ENCODE measurements at places on chromosomes 3 and 15.

DNA sequence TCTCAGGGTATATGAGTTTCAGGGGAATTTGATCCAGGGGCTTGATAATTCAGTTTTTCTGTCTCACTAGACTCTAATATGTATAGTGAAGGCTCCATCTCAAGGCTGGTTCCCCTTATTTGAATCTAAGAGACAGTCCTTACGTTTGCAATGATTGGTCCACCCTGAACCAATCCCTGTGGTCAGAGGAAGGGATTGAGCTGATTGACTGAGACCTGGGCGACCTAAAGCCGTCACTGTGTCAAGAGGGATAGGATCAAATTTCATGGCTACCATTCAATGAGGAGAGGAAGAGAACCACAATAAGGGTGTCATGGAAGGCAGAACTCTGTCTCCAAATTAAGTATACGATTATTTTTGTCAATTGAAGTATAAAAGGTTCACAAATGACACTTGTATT, 16.3 kb downstream of the NUDT16 start:
- DNase-seq: no peak

GRCh38 chr15:89806559-89807550, 7.8 kb downstream of the ANPEP start:
- DNase-seq: no peak

- DNase-seq: peak; percentile 38
These were observed 81.9 kb downstream of the MECOM start for GRCh38 chr3:169581633-169582032.

DNA sequence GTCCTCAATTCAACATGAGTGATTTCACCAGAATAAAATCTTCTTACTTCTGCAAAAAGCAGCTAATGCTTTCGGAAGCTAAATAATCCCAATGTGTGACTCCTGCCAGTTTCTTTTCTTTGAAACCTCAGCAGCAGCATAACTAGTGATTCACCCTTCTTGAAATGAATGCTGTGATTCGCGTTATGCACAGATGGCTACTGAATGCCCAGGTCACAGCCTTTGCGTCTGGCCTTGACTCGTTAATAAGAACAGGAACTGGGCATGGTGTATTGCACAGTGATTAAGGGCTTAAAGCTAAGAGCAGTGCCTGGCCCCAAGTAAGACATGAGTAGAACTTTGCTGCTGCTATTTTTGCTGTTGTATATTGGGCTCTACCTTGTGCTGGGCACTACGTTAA, 19.0 kb downstream of the CGNL1 start:
- DNase-seq: peak; percentile 91

GRCh38 chr3:140092848-140093536, 158.0 kb downstream of the CLSTN2 start:
- DNase-seq: no peak

GRCh38 chr15:40307421-40308211, at the start of gene PLCB2:
Gene PLCB2 (minus strand): TSS chr15:40307935. CDS start chr15:40307672, 263 bp downstream.
- DNase-seq: no peak

GRCh38 chr3:38549957-38550840, 54.1 kb downstream of the EXOG start:
- DNase-seq: no peak

GRCh38 chr15:99719096-99719541, 14.1 kb downstream of the LYSMD4 start:
- no peak for DNase-seq

- DNase-seq: no peak
These were observed 33.1 kb downstream of the EIF4E3 start for GRCh38 chr3:71692139-71692538.

GRCh38 chr3:134694466-134694865, 43.6 kb upstream of the KY start:
- no peak for DNase-seq

- no peak for DNase-seq
These were observed 393.2 kb downstream of the SOX2 start for GRCh38 chr3:182104881-182105280.

- no peak for DNase-seq
These were observed 189.1 kb downstream of the GOLGA6L6 start for GRCh38 chr15:20352241-20353200.

DNA sequence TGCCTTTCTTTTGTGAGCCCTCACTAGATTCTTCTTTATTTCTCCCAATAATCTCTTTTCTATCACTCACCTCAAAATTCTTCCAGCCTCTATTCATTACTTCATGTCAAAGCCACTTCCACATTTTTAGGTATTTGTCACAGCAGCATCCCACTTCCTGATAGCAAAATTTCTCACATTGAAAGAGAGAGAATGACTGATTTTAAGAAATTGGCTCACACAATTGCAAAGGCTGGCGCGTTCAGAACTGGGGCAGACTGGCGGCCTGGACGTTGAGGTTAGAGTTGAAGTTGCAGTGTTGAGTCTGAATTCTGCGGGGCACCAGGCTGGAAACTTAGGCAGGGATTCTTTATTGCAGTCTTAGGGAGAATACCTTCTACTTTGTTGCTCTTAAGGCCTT, 117.9 kb downstream of the LRRC28 start:
- no peak for DNase-seq

DNA sequence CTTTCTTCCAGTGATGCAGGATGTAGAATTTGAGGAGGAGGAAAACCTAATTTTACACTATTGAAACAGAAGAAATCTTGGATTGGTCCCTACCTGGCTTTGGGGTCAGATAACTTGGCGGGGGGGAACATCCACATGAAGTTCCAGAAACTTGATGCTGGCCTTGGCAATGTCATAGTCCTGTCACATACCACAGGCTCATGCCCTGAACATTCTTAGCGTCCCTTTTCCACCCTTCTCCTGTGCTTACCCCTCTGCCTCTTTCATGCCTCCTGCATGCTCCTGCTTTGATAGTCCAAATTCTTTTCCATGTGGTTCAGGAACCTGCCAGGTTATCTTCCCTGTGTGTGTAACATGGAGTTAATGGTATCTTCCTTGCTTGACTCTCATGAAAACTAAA, 110.6 kb downstream of the UNC13C start:
- no peak for DNase-seq

DNA sequence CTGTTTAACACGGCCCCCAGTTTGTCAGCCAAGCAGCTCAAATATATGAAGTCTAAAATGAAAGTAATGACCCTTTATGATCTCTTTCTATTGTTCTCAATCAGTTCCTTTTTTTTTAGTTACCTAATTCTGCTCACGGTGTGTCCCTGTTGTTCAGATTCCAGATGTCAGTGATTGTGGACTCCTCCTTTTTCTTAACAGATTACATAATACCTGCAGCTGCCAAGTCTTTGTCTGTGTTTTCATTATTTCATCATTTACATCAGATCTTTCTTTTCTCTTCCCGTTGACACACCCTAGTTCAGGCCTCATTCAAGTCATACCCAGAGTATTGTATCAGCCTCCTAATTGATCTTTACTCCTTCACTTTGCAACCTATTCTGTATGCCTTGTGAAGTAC, 56.1 kb upstream of the SKIL start:
- DNase-seq: no peak

GRCh38 chr15:74442604-74443003, 8.8 kb upstream of the SEMA7A start:
- DNase-seq: no peak

DNA sequence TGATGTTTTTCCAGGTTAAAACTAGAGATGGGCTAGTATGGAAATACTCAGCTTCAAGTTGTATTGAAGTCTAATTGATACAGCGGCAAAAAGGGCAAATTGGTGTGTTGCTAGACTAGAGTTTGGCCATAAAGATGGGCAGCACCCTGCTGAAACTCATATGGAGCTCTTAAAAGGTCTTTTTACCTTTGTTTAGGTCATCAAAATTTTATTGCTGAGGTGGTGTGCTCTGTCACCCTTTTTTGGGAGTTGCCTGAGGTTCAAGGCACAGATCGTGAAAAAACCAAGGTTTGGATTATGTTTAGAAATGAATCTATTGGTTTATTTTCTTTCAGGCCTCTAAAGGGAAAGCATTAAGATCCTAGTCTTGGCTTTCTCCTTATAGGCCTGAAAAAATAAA, 38.2 kb downstream of the VPS8 start:
- no peak for DNase-seq

- no peak for DNase-seq
These were observed 419 bp upstream of the CALML4 start for GRCh38 chr15:68205558-68205944.

GRCh38 chr15:55685286-55685685, 57.7 kb downstream of the PRTG start:
- DNase-seq: no peak

- DNase-seq: no peak
These were observed 67.7 kb upstream of the ROPN1 start for GRCh38 chr3:124059580-124059979.

- no peak for DNase-seq
These were observed 95.8 kb upstream of the KLF13 start for GRCh38 chr15:31230630-31231485.

DNA sequence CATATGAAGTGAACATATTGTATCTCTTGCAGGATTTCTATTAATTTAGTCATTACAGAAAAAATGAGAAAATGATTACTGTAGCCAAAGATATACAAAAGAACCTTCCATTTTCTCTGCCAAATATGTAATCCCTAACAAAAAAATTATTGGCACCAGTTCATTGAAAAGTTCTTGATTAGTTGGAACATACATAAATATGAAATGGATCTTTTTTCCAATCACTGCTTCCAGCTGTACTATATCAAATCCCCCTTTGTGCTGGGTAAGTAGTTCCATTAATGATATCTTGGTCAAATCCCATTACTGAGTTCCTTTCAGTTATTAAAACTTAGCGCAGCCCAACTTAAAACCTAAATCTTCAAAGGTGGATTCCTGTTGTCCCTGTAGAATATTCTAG, 263.8 kb downstream of the SLC9A9 start:
- no peak for DNase-seq

- peak; percentile 44 for DNase-seq
These were observed 557.6 kb upstream of the ADAMTS9 start for GRCh38 chr3:65245133-65246063.

DNA sequence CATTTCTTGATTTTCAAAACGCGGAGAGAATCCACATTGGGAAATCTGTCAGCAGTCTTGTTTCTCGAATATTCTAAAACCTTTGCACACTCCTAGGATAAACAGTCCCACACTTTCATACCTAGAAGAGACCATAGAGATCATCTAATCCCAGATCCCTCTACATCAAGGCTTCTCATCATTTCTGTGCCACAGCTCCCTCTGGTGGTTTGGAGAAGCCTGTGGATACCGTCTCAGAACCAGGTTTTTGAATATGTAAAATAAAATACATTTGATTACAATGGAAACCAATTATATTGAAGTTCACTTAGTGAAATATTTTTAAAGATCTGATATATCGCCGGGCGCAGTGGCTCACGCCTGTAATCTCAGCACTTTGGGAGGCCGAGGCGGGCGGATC, 211.9 kb upstream of the GOLGA6L4 start:
- DNase-seq: peak; percentile 22

GRCh38 chr15:26889298-26889898, 22.5 kb downstream of the GABRA5 start:
- DNase-seq: peak; percentile 60

DNA sequence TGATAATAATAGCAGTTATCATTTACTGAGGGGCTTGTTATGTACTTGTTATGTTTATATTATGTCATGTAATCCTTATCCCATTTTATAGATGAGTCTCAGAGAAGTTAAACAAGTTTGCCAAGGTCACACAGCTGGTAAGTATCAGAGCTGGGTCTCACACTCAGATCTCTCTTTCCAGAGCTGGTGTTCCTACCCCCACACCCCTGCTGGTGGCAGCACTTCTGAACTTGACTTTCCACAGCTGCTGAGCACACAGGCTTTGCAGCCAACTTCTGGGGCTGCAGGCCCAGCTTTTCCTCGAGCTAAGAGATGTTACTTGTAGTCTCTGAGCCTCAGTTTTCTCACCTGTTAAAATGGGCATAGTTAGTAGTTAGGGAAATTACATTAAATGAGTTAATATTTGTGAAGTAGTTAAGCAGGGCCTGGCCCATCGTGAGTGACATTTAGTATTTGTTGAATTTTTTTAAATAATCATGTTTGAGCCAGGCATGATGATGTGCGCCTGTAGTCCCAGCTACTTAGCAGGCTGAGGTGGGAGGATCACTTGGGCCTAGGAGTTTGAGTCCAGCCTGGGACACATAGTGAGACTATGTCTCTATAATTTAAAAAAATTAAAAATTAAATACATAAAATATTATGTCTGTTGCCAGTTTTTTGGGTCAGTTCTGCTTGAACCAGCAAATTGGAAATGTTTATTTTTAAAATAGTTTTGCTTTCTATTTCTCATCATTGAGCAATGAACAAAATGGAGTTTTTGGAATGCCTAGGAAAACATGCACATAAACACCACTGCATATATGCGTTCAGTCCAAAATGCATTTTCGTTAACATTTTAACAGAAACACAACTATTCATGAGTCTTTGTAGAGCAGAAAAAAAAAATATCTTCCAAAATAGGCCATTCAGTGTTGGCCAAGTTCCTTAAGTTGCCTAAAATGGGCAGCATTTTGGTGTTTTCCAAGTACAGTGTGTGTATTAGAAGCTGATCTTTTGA, 87.3 kb downstream of the SMAD6 start:
- peak; percentile 65 for DNase-seq

DNA sequence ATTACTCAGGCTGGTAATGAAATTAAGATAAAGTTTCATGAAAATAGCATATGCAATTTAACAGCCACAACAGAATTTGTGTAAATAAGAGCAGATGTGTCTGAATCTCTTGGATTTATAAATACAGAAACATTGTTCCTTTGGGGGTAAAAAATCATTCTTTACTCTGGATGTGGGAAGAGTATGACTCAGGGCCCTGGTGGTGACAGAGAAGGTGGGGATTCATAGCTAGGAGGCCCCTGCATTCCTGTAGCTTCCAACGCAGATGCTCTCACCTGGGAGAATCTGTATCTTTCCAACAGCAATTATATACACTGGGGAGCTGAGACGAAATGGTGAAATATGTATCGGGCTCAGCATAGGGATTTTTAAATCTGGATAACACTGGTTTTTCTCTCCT, 167.6 kb upstream of the CADPS start:
- no peak for DNase-seq

- DNase-seq: no peak
These were observed 31.6 kb downstream of the CACNA1D start for GRCh38 chr3:53525765-53526703.

- DNase-seq: no peak
These were observed 82.0 kb downstream of the CNTN4 start for GRCh38 chr3:2180634-2181033.

DNA sequence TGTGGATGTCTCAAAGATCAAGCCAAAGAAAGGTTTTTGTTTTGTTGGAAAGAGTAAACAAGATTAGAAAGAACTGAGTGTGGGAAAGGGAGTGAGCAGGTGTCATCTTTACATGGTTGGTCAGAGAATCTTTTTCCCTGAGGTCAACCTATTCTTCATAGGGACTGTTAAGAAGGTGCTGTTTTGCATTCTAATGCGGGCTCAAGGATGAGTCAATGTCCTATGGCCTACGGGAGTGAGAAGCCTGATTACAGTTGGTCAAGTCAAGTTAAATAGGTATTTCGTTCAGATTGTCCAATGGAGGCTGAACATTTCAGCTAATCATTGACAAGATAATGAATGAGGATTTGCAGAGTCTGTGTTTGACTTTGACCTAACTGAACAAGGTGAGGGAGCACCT, 491.2 kb upstream of the PDZRN3 start:
- DNase-seq: no peak

All from kidney capillary endothelial cell (primary cell).